Thoracic aorta (tissue), 2 donors: ENCODE measurements at places on chromosomes 16 and 17.

DNA sequence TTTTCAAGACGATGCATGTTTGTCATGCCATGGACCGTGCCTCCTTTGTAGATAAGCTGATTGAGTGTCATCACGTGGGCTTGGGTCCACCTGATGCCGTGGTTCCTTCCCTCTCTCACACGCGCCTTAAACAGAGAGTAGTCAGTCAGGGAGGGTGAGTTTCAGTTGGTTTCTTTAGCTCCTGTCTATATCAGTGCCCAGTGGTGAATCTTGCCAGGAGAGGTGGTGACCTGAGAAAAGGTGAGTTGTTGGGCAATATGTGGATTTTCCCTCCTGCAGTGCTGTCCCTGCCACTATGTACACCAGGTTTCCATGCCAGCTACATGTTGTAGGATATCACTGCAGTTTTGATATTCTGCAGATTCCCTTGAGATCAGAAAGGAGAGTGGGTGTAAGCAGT, 129.7 kb downstream of the LAT start:
- DNase-seq = no peak

GRCh38 chr16:84967828-84968227, 43.5 kb downstream of the ZDHHC7 start:
- no peak for DNase-seq

GRCh38 chr17:81991684-81992305, 14.4 kb downstream of the ASPSCR1 start:
- peak; percentile 29 for DNase-seq

- no peak for DNase-seq
Observed at GRCh38 chr16:54648575-54648974, 282.1 kb upstream of the IRX5 start.

DNA sequence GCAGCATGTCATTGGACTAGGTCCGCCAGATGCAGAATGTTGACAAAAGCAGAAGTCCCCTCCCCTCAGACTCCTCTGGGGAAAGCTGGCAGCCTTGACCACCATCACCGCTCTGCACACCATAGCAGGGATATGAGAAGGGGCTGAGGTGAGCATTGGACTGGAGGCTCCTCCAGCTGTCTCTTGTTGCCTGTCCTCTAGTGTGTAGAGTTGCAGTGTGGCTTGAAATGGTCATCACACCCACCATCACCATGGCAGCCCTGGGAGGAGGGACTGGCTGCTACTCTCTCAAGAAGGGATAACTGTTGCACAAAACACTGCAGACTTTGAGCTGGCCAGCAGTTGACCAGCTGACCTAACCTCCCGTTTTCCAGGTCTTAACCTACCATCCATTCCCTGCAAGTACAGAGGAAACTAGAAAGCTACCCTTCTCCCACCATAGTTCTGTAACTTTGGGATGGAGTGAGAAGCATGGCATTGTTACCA, 38.3 kb downstream of the HLF start:
- no peak for DNase-seq

GRCh38 chr16:74035816-74036215, 260.8 kb upstream of the PSMD7 start:
- DNase-seq = no peak

GRCh38 chr17:50739098-50739497, 19.7 kb downstream of the LUC7L3 start:
- DNase-seq = no peak

GRCh38 chr16:83541231-83541630, 266.5 kb upstream of the HSBP1 start:
- no peak for DNase-seq

- DNase-seq = no peak
Observed at GRCh38 chr16:73365016-73365551, 317.2 kb upstream of the ZFHX3 start.

DNA sequence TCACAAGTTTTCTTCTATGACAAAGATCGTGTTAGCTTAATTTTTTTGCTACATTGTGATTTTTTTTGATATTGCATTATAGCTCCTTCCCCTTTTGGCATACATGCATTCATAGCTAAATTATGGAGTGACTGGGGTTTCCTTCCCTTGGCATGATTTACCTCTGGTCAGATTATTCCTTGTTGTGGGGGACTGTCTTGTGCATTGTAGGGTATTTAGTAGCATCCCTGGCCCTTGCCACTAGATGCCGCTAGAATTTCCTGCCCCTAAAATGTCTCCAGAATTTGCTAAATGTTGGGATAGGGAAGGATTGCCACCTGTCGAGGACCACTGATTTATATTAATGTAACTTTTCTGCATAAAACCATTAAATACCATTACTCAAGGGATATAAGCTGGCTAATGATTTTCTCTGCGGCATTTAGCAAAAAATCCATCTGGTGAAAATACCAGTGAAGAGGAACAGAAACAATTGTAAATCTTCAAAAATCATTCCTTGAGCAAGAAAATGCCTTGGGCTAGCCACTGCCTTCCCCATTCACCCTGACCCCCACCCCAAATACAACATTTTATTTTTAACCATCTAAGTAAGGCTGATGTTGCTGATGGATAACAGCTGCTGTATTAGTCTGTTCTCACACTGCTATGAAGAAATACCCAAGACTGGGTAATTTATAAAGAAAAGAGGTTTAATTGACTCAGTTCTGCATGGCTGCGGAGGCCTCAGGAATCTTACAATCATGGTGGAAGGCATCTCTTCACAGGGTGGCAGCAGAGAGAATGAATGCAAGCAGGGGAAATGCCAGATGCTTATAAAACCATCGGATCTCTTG, 195.2 kb downstream of the MAP2K6 start:
- DNase-seq = no peak

DNA sequence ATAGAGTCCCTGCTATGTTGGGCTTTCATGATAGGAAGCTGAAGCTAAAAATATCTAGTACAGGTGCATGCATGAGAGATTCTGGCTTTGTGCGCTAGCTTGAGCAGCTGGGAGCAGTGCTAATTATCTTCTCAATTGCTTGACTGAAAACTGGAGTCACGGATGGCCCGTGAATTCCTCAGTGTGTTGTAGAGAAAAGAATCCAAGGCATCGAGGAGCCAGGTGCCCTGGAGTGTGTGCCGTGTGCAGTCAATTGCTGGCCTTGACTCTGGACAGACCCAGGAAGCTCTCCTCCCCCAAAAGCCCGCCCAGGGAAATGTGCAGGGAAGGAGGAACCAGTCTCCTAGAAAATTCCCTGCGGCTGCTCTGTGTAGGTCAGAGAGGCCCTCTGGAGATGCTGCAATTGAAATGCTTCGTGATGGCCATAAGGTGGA, 14.2 kb downstream of the LGALS3BP start:
- no peak for DNase-seq

GRCh38 chr16:77812856-77813500, 24.6 kb downstream of the VAT1L start:
- no peak for DNase-seq

GRCh38 chr16:49811644-49812334, 44.1 kb downstream of the ZNF423 start:
- no peak for DNase-seq

DNA sequence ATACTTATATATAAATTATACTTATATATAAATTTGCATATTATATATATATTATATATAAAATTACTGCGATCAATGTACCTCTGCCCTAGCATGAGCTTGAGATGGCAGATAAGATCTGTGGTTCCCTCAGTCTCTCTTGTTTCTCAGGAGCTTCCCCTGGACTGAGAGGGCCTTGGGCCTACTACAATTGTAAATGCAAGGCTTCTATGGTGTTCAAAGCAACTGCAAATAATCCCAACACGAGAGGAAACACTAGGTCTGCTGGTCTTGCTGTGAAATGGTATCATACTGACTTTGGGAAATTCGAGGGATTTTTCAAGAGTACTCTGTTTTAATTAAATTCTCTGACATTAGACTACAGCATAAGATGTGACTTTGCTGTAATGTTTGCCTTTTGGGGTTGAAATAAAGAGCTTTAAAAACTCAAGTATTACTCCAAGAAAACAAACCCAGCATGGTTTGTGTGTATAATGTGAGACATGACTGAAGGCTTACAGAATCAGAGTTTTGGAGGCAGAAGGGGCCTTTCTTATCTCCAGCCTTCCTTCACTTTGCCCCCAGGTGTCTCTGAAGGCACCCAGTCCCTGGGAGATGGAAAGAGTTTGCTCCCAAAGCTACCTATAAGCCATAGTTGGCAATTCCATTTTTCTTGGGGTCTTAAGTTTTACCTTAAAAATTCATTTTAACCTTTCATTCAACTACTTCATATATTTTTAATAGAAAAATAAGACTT, 24.2 kb downstream of the ACSM1 start:
- DNase-seq = no peak

DNA sequence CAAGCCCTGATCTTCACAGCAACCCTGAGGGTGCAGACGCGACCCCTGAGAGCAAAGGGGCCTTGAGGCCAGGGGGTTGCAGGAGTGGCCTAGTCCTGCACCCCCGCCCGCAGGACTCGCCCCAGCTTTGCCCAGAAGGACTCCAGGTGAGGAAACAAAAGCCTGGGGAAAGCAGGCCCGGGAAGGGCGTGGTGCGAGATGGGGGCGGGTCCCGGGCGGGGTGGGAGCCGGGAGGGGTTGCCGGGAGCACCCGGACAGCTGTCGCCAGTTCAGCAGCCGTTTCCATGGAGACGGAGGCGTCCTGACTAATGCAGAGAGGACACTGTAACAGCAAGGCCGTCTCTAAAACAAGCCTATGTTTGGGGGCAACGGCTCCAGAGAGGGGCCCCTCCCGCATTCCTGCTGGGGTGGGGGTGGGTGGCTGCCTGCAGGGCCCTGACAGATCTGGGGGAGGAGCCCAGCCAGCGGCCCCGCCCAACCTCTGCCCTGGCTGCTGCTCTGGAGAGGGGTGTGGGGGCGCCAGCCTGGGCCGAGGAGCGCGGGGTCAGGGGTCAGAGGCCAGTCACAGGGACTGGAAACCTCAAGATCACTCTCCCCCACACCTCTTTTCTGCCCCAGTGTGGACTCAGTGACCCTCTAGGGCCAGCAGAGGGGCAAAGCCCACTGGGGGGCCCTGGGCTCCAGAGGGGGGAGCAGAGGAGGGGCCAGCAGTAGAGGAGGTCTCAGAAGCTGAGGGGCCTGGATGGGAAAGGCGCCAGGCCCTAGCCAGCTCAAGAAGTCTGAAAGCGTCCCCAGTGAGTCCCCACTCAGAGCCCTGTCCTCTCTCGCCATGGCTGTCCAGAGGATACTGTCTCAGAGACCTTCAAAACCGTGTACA, 3.1 kb upstream of the TPPP3 start:
- DNase-seq = peak; percentile 58

DNA sequence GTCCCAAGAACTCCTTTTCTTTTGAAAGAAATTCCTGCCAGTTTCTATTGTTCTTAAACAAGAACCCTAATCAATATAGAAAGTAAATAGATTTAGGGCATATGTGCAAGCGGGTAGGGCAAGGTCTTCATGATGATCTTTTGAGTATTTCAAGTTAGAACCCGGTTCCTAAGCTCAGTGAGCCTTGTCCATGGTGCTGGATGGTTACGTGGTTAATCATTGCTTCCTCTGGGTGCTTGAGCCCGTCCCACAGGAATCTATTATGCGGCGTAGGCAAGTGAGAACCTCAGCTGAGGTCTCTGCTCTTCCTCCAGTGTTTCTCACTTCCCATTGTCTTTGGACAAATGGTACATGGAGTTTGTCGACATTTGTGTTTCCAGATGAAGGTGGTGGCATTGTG, 580.8 kb upstream of the EEF2KMT start:
- DNase-seq = no peak

DNA sequence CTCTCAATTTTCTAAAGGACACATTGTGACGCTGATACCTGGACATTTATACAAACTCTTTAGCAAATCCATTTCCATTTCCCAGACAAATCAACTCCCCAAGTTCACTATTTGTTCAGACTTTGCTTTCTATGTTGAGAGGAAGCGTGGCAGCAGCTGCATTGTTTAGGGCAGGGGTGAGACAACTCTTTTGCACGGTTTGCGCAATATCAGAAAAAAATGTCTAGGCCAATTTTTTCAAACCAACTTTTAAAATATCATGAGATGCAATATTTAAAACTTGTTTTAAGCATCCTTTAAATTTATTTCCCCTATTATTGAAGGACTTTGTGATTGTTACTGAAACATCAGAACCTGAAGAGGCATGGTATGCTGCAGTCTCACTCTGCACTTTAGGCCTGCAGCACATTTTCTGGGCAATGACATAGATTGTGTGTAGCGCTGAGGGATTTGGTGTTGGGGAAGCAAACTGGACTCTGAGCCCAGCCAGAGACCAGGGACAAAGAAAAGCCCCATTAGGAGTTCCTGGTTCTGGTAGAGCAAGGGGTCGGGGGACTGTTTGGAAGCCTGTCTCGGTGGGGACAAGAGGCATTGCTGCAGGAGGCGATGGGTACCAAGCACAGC, 6.4 kb upstream of the CCDC182 start:
- DNase-seq = no peak

DNA sequence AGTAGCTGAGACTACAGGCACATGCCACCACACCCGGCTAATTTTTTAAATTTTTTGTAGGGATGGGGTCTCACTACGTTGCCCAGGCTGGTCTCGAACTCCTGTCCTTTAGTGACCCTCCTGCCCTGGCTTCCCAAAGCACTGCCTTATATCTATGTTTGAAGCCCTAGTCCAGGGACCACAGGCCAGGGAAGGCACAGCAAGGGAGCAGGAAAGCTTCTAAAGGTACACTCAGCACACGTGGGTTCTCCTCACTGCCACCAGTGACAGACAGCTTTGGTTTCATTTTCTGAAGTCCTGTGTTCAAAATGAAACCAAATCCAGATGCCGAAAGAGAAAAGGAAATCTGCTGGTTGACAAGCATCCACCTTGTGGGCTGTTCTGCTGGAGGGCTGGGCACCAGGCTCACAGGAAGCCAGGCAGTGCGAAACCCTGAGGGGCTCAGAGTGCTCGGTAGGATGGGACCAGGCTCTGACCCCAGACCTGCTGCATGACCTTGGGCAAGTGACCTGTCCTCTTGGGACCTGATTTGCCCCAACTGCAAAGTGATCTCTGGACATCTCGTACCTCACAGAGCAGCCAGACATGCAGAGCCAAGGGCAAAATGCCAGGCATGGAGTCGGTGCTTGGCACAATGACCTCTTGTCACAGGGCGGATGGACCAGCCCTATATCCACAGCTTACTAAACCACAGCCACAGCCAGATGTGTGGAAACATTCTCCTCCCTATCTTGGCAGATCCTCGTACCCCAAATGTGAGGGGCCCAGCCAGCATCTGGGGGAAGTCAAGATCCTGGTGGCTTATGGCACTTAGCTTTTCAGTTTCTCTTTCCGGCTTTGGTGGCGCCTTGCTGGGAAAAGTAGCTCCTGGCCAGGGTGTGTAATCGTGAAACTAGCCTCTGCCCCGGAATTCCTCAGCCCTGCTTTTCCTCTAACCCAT, 2.8 kb upstream of the SOCS1 start:
- DNase-seq = no peak

GRCh38 chr16:89446136-89446974, 44.0 kb downstream of the ANKRD11 start:
- no peak for DNase-seq
